ENCODE measurements at places on chromosomes 3 and 15.

GRCh38 chr15:63380151-63380807 is 1.4 kb downstream of the CA12 start:
- DNase-seq, result no peak

- DNase-seq, result no peak
Measured at GRCh38 chr3:196611761-196612483, 27.6 kb upstream of the NRROS start.

GRCh38 chr15:60407415-60407805 is 9.6 kb upstream of the ANXA2 start:
- no peak for DNase-seq

DNA sequence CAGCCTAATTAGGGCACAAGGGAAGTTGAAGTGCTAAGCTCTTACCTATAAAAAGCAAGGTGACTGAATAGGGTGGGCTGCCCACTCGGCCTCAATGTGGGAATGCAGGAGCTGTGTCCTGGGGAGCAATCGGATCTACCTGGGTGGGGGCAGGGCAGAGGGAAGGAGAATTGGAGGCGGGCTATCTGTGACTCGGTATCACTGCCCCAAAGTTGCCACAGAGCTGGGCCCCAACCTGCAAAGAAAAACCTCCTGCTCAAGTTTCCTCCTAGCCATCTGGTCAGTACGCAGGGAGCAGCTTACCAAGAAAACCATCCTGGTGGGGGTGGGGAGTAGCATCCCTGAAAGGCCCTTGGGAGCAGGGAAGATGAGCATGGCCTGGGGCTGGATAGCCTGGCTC is 10.7 kb downstream of the CIB2 start:
- no peak for DNase-seq

GRCh38 chr3:166011771-166012170 is 174.5 kb upstream of the BCHE start:
- no peak for DNase-seq

GRCh38 chr3:53191836-53192480 is 30.9 kb downstream of the PRKCD start:
- no peak for DNase-seq

GRCh38 chr3:37968813-37969595 is 21.6 kb upstream of the VILL start:
- no peak for DNase-seq

DNA sequence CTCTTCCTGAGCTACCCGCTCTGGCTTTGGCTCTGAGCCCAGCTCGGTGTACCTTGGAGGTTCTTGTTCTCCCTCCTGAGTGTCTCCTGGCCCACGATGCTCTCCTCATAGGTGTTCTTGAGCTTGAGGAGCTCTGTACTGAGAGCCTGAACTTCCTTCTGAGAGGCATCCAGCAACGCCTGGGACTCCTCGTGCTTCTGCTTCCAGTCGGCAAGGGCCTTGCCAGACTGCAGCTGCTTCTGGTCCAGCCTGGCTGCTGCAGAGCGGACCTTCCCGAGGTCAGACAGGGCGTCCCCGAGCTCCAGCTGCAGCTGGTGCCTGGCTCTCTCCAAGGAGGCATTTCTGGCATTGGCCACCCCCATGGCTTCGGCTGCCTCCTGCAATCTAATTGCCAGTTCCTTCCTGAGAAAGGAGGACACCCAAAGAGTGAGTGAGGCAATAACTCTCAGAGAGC is 99.8 kb downstream of the MYH15 start:
- no peak for DNase-seq

- DNase-seq, result no peak
Measured at GRCh38 chr15:29785642-29786041, 36.6 kb downstream of the TJP1 start.

DNA sequence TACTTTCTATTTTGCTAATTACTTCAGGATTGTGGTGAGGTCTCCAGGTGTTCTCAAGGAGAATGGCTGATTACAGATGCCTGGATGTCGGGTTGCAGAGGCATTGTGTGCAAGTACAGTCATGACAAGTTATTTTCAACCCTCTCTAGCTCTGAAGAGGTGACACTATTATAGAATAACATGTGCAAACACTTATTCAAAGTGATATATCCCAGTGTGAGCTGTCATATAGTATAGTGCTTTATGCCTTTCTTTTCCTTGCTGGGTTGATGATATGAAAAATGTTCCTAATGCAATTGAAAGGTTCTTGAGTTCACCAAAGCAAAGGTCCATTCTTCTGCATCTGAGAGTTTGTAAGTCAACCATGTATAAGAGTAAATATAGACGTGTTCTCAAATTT is 167.2 kb downstream of the SPATA16 start:
- DNase-seq, result no peak

DNA sequence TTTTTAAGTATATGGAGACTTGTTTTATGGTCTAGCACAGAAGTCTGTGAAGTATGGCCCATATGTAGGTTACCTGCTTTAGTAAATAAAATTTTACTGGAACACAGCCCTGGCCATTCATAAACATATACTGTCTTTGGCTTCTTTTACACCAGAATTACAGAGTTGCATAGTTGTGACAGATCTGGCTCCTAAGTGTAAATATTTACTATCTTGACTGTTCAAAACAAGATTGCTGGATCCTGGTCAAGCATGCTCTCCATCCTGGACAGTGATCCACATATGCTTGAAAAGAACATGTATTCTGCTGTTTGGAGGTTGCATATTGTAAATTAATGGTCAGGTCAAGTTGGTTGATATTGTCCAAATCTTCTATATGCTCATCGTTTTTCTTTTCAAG is 57.9 kb downstream of the STT3B start:
- DNase-seq, result no peak

- DNase-seq, result no peak
Measured at GRCh38 chr15:93973287-93973686, 258.1 kb upstream of the MCTP2 start.

DNA sequence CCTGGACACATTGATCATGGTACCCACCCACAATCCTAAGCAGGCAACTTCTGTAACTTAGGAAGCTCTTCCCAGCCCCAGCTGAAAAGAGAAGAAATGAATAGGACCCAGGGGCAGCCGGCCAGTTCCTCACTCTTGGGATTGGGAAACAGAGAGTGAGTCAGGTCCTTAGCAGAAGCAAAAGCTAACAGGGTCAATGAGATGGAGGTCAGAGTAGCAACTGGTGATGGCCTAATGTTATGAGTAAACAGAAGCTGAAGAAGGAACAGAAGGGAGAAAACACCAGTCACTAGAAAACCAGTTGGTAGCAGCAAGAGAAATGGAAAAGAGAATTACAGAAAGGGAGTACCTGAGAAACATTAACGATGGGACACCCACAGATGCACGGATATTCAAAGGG is 20.0 kb downstream of the RIOX2 start:
- no peak for DNase-seq

GRCh38 chr15:99453637-99454030 is 112.2 kb upstream of the MEF2A start:
- no peak for DNase-seq

Data from T-helper 2 cell (primary cell).